ENCODE measurements at places on chromosomes 2 and 18.

DNA sequence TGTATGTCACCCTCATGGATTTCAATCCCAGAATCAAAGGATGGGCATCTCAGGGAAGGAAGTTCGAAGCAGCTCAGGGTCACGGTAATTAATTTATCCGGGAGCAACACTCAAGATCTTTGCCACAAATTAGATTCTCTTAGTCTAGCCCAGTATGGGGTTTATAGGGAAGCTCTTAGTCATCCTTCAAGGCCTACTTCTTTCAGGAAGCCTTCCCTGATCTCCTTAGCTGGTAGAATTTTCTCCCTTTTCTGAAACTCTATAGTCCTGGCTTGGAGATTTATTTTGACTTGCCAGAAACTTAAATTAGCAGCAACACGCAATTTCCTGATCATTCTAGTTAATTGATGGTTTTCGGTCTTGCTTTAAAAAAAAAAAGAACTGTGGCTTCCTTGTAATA, 20.5 kb upstream of the GREB1 start:
- DNase-seq: no peak

GRCh38 chr18:3855966-3856365, 406.0 kb downstream of the TGIF1 start:
- no peak for DNase-seq

GRCh38 chr2:126895336-126895735, 3.4 kb upstream of the TEX51 start:
- no peak for DNase-seq

GRCh38 chr2:221124532-221125240, 447.4 kb downstream of the EPHA4 start:
- DNase-seq: no peak

DNA sequence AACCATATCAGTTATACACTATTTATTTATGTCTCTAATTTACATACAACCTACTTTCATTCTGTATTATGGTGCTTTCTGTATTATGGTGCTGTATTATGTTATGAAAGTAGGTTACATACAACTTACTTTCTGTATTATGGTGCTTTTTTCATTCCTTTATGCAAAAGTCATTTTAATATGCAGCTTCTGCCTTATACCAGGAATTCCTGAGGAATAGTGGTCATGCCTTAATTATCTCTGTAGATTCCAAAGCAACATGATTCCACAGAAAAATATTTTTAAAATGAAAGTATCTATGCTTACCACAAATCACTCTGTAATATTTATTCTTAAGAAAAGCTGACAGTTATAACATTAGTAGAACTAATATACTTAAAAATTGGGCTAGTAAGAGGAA, 922.0 kb upstream of the NRXN1 start:
- no peak for DNase-seq
